ENCODE measurements at places on chromosomes 4 and X.

DNA sequence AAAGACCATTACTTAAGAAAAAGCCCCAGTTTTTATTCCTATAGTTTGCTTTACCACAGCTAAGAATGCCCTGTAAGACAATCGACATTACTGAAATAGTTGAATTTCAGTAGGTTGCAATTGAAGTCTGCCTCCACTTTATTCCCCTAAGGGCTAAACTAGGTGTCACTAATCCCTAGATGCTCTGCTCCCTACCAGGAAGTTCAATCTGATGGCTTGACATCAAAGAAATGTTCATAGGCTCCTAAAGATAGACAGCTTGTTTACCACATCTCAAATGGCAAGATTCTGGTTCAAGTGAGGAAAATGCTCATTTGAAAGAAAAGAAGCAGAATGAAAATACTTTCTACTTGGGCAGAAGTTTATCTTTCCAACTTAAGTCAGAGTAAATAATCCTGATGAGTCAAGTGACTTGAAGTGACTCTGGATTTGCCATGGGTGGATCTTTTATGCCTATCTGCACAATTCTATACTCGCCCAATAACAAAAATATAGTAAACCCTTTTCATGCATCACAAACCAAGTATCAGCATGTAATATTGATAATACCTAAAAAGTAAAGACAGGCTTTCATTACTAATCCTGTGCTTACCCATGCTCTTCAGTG, 117.2 kb downstream of the SH3RF1 start:
- no peak for DNase-seq

GRCh38 chr4:137677863-137678262, 145.6 kb upstream of the PCDH18 start:
- DNase-seq = no peak

DNA sequence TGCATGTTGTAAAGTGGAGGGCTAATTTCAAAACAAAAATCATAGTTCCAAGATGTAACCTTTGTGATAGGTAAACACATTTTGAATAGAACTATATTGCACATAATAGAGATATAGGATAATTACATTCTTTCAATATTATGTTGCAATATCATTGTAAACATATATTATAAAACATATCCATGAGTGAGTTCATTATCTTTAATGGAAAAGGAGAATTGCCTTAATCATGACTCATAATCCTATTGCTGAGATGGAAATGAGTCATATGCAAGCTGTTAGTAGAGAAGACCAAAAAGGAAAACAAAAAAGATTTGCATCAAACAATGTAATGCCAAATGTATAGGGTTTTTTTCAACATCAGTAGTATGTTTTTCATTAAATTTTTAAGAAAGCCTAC, 73.7 kb upstream of the WDR44 start:
- DNase-seq = no peak

- DNase-seq = no peak
Measured at GRCh38 chrX:19670854-19671620, 155.7 kb upstream of the MAP3K15 start.

- DNase-seq = no peak
Measured at GRCh38 chr4:11436673-11437072, 8.0 kb upstream of the HS3ST1 start.

DNA sequence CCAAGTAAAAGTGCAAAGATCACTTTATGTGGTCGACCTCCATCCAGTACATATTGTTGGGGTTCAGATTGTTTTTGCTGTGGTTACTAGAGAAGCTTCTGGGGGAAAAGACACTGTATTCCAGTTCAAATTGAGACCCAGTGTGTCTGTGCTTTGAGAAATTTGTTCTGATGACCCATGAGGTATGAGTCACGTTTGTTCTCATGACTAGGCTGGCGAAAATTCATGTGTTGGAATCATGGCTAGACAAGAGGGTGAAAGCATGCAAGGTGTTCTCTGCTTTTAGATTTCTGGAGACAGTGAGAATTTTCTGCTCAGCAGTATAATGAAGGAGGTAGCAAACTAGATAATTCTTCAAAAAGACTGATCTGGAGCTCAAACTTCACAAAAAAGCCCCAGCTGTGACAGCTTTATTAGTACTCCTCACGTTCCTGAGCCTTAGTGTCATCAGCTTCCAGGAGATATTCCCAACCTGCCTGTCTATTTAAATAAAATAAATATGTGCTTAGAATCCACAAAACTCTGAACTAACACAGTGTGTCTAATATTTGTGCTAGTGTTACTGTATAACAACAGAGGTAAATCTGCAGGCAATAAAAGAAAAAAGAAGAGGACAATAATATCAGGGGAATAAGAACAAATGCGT, 24.4 kb upstream of the FAM47B start:
- no peak for DNase-seq

GRCh38 chrX:1264556-1264955, 4.1 kb upstream of the CSF2RA start:
- DNase-seq = no peak

- no peak for DNase-seq
Measured at GRCh38 chrX:97850911-97851310, 967.2 kb downstream of the RPA4 start.

- DNase-seq = no peak
Measured at GRCh38 chr4:1271686-1272085, 18.0 kb upstream of the MAEA start.

GRCh38 chrX:81304563-81304962, 102.7 kb downstream of the SH3BGRL start:
- DNase-seq = no peak

GRCh38 chrX:108216405-108216804, 124.8 kb downstream of the ATG4A start:
- DNase-seq = no peak

- no peak for DNase-seq
Measured at GRCh38 chr4:3250956-3251690, 2.2 kb downstream of the MSANTD1 start.

- no peak for DNase-seq
Measured at GRCh38 chrX:44891642-44892041, 18.7 kb downstream of the KDM6A start.

DNA sequence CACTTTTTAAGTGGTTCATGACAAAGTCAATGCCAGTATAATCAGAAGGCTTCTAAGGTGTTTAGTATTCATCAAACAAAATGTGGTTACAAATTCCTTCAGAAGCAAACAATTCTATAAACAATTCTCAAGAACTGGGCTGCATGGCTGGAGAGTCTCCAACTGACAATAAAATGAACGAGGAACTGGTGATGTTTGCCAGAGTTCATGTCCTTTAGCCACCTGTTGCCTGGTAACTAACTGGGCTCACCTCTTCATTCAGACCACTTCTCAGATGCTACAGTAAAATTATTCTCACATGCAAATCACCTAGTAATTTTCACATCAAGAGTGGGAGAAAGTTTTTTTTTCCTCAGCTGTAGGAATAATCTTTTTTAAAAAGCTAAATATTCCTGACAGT, 53.3 kb downstream of the CAMK2D start:
- no peak for DNase-seq

GRCh38 chr4:121219227-121219626, 55.1 kb upstream of the TNIP3 start:
- no peak for DNase-seq

Data from brain (organoid and tissue), 16 donors.